Cerebellar nuclear complex (tissue), 1 donor: ENCODE measurements at places on chromosomes 4 and X.

DNA sequence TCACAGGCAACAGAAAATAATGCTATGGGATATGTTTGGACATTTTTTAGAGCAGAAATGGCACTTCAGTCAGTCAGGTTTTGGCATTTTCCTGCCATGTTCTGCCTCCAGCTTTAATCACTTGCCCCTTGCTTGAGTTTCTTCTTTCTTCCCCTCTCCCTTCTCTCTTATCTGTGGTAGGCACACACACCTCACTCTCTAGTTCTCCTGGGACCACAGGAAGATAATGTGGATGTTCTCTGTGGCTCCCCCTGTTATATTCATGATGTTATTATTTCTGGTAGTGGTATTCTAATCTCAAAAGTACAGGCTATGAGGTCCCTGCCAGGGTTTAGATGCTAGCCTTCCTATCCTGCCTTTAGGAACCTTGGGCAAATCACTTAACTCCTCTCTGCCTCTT, 5.2 kb downstream of the HADH start:
- no peak for DNase-seq

DNA sequence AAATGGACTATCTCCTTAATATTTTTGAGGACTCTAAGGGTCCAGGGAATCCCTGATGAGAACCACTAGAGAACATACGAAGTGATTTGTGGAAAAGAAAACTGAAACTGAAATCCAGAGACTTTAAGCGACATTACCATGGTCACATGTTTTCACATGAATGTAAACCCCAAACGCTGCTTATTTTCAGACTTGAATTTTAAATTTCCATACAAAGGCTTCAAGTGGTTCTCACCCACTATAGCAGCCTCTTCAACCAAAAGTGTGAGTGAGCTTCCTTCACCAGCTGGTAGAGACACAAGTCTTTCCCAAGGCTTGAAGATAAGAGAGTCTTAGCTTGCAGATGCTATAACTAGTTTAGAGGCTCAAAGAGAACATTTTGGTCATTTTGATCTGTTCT, 232.7 kb downstream of the MGST2 start:
- no peak for DNase-seq

DNA sequence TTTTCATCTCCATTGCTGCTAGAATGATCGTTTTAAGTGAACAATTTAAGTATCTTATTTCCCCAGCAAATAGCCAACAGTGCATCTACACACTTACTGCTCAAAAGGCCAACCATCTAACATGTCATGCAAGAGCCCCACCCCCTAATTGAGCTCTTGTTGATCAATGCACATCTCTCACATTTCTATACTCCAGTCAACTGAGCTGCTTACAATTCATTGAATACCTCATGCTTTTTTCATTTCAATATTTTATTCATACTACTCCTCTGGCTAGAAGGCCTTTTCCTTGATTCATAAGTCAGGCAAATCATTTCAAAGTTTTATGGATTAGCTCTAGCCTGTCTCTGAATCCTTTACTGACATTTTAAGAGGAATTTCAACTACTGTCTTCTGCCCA, 79.0 kb upstream of the WDR17 start:
- no peak for DNase-seq

GRCh38 chr4:72215198-72215597, 183.4 kb downstream of the NPFFR2 start:
- DNase-seq: no peak

DNA sequence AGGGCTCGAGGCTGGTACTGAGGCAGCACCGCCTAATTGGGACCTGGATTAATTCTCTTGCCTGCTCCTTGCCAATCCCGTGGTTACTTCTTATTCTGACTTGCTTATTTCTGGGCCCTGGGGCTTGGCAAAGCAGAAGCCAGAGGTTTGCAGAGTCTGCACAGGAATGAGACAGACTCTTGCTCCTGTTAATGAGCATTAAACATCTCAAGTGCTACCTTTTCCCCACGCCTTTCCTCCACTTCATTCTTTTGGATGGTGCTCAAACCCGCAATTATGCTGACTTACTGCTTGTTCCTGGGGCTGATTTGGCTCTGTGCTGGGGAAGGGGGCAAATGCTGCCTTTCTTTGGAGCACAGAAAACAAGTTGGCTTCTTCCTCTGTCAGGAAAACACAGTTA, 16.5 kb upstream of the STOX2 start:
- DNase-seq: no peak

GRCh38 chrX:20499763-20500162, 233.1 kb upstream of the RPS6KA3 start:
- DNase-seq: no peak

DNA sequence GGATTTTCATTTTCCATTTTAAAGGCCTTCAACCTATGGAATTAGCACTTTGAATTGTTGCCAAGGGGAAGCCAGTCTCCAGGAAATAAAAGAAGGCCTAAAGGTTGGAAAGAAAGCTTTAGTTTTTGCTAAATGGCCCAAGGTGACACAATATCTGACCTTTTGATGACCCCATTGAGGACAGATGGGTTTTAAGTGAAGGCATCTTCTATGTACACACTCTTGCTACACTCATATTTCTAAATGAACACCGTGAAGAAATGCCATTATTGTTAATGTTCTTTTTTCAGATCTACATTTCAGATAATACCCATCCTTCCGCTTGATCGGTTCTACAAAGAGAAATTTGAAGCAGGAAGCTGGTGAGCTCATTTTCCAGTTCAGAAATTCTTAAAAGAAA, 162.8 kb upstream of the POU3F4 start:
- no peak for DNase-seq

DNA sequence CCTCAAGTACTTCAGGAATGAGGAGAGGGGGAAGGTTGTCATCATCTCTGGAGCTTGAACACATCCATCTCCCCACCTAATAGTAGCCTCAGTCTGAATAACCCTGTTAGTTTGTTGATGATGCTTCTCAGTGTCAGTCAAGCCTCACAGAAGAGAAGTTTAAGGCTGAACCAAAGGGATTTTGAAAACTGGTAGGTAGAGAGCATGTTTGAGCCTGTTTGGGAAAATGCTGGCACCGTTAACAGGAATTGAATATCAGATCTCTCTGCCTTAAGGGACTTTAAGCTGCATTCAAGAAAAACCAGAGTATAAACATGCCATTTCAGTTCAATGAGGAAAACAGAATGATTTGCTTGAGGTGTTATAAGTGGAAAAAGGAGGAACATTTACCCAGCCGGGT, 73.1 kb downstream of the MAPK10 start:
- DNase-seq: no peak

DNA sequence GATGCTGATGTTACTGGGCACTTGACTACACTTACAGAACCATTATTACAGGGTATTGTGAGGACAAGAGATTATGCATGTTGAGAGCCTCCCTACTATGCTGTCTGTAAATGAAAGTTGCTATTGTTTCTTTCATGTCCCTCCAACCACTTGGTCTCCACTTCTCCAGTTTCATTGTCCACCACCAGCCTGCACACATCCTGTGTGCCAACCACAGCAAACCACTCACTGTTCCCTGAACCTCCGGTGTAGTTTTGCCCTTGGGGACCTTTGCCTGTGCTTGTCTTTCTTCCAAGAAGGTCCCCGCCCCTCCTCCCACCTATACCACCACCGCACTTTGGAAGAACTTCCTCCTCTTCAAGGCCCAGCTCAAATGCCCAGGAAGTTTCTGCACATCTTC, 43.1 kb upstream of the AFF2 start:
- DNase-seq: no peak

DNA sequence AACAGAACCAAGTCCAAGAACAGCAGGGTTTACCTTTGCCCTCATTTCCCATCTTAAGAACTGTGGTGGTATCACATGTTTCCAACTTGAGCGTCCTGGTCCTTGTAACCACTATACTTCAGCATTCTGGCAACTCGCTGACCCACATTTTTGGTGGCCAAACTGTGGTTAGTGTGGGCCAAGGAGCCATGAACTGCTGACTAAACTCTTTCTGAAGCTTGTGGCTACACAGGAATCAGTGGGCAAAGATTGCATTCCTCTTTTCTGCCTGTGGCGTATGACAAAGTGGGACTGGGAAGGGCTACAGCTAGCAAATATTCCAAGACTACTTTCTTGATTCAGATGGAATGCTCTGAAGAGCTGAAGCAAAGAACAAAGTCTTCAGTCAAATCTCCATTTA, 106.3 kb upstream of the MID1 start:
- DNase-seq: no peak

- DNase-seq: no peak
Observed at GRCh38 chrX:154602766-154603437, 16.2 kb downstream of the CTAG1B start.

- no peak for DNase-seq
Observed at GRCh38 chr4:76729980-76730379, 168.0 kb downstream of the SOWAHB start.

- DNase-seq: no peak
Observed at GRCh38 chrX:31547816-31548215, 476.0 kb upstream of the FTHL17 start.

DNA sequence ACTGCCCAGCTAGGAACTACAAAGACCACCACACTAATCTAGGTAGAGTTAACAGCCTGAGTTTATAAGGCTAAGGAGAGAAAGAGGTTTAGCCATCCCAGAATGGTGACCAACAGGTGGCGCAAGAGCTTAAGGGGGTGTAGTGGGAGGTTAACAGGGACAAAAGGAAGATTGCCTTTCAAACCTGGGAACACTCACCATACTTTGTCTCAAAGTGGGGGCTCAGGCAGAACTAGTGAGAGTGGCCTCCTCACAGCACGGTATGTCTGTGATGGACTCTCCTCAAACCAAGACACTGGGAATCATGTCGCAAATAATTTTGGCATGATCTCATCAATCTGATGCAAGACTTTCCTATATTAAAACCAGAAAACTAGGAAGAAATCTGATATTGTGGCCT, 23.4 kb downstream of the CCNI start:
- DNase-seq: no peak

DNA sequence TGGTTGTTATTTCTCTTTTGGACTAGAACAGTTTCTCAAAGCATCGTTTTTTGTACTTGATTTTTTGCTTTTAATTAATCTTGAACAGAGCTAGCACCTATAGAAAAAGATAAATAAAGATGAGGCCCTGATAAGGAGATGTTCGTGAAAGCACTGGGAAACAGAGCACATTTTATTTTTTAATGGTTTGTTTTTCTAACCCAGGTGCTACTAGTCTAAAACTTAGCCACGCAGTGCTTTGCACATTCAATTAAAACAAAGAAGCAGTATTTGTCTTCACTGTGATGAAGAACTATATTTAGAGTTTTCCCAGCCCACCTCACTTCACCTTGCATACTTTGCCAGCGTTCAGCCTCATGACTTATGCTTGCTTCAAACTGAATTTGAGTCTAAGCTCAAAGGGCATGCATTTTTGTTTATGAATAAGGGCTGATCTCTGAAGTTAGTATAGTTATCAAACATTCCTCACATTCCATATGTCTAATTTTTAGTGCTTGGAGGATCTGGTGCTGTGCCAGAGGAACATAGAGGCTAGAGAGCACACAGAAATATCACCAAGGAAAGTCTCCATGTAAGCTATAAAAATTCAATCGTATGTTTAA, 76.7 kb downstream of the WWC2 start:
- no peak for DNase-seq

- no peak for DNase-seq
Observed at GRCh38 chr4:10115797-10116568, 616 bp downstream of the WDR1 start.

- no peak for DNase-seq
Observed at GRCh38 chr4:122930862-122931261, 8.5 kb upstream of the NUDT6 start.

DNA sequence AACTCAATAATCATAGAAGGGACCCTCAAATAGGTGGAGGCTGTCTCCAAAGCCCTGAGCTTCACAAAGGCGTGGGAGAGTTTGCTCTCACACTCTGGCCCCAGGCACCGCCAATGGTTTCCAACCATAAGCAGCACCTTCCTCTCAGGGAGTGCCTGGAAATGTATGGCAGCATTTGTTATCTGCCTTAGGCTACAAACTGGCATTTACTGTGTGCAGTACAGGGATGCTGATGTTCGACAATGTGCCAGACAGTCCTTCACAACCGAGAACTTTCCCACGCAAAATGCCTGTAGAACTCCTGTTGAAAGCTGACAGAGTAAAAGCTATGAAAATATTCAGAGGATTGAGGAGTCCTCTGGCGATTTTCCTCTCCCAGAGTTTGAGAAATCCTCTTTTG, 55.7 kb upstream of the CDKN2AIP start:
- no peak for DNase-seq

GRCh38 chr4:126899331-126899801, 733.4 kb upstream of the INTU start:
- no peak for DNase-seq

GRCh38 chr4:62627671-62628070, 1427.5 kb downstream of the ADGRL3 start:
- no peak for DNase-seq

GRCh38 chr4:8754634-8755589, 116.7 kb downstream of the HMX1 start:
- no peak for DNase-seq

- no peak for DNase-seq
Observed at GRCh38 chr4:101604976-101605375, 185.6 kb upstream of the BANK1 start.

GRCh38 chr4:3291411-3291968, 1.3 kb upstream of the RGS12 start:
- no peak for DNase-seq

GRCh38 chrX:136577552-136577951, 45.5 kb downstream of the VGLL1 start:
- DNase-seq: no peak

DNA sequence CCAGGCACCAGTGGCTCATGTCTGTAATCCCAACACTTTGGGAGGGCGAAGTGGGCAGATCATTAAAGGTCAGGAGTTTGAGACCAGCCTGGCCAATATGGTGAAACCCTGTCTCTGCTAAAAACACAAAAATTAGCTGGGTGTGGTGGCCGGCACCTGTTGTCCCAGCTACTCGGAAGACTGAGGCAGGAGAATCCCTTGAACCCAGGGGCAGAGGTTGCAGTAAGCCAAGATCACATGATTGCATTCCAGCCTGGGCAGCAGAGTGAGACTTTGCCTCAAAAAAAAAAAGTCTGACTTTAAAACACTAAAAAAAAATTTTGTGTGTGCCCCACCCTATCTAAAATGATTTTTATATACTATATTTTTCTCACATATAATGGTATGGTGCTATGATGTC, 26.2 kb upstream of the TMEM192 start:
- DNase-seq: no peak

DNA sequence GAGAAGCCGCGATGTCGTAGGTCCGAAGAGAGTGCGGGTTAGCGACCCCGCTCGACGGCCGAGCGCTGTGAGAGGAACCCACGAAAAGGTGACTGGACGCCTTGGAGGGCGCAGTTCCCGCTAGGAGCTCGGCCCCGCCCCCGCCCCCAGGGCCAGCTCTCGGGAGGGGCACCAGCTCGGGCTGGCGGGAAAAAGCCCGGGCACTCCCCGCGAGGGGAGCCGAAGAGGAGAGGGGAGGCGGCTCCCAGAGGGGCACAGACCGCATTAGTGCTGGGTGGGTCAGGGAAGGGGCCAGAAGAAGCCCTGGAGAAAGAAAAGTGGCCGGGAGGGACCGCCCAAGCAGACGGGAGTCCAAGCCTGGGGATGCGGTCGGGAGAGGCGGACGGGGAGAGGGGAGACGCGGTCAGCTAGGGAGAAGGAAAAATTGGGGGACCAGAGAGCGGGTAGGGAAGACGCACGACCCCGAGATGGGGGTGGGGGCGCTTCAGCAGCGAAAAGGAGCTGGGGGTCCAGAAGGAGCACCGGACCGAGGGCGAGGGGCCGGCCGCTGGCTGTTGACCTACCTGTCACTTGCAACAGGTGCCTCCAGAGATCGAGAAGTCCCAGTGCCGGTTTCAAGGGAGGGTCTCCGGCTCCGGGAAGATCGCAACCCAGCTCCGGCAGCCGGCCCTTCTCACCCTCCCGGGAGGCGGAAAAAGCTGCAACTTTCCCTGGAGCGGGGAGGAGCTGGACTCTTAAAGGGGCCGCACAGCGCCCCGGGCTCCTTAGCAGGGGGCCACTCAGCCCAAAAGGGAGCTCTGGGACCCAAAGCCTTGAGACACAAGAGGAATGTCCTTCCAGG, at the start of gene SYTL4:
TSS of gene SYTL4 (minus strand) at position 681 of the 841 bp plus-strand sequence. CDS start 30,084 bp downstream, outside the sequence.
- DNase-seq: no peak
